ENCODE measurements at places on chromosomes 1 and 21.
A peak's percentile ranks its signal among the peaks of the same experiment; 100 is the strongest.

GRCh38 chr1:160883581-160884513, 1.1 kb downstream of the ITLN1 start:
- no peak for DNase-seq

DNA sequence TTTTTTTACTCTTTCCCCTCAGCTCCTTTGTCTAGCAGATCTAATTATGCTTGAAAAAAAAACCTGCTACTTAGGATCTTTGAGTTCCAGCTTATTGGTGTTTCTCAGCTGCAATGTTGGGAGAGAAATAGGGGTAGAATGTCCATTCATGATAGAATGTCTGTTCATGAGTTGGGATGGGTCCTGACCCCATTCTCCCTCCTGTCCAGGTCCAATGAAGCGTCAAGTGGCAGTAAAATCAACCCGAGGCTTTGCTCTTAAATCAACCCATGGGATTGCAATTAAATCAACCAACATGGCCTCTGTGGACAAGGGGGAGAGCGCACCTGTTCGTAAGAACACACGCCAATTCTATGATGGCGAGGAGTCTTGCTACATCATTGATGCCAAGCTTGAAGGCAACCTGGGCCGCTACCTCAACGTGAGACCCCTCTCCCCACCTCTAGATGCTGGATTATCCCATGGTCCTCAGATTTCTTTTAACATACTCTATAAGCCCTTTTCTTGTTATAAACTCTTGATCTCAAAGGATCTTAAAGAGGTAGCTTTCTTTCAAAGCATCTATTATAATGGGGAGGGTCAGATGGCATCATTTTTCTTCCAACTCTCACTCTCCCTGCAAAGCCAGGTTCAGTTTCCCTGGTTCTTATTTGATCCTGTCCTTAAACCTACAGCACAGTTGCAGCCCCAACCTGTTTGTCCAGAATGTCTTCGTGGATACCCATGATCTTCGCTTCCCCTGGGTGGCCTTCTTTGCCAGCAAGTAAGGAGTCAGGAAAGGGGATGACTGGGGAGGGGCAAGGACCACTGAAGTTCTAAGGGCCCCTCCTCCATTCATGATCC, 11.1 kb downstream of the CERS2 start:
- no peak for DNase-seq

DNA sequence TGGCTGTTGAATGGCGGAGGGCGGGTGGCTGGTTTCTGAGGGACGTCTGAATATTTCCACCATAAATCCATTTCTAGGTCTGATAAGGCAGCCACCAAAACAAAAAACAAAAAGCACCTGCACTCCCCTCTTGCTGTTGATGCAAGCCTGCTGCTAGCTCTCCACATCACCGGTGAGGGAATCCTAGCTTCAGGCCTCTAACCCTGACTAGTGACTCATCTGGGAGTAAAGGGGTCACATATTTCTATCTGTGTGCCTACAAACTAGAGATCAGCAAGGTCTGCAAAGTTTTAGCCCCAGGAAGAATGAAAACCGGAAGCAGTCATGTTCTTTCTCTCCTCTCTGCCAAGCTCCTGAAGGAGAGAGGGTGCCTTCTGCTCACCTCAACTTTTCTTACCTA, 10.3 kb upstream of the ERMAP start:
- no peak for DNase-seq

GRCh38 chr1:182196897-182197870, 135.7 kb upstream of the ZNF648 start:
- DNase-seq = no peak

GRCh38 chr1:205990226-205990625, 13.0 kb downstream of the RAB7B start:
- DNase-seq = no peak

- no peak for DNase-seq
Observed at GRCh38 chr1:156002188-156002911, 18.4 kb downstream of the SSR2 start.

DNA sequence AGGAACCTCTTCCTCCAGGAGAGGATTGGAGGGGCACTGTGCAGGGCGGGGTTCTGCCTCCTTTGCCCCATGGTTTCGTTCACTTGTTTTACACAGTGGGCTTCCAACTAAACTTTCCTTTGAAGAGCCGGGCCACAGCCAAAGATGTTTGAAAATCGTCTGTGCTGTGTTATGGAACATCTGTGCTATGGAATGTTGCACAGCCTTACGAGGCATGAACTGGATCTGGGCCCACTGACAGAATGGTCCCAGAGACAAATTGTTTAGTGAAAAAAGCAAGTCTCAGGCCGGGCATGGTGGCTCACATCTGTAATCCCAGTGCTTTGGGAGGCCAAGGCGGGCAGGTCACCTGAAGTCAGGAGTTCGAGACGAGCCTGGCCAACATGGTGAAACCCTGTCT, 12.6 kb upstream of the MEF2D start:
- DNase-seq = no peak

- DNase-seq = no peak
Observed at GRCh38 chr21:35448876-35449599, 399.9 kb upstream of the RUNX1 start.

- DNase-seq = no peak
Observed at GRCh38 chr1:198544265-198544664, 3.8 kb upstream of the ATP6V1G3 start.

- DNase-seq = no peak
Observed at GRCh38 chr1:149843431-149844041, 55.8 kb upstream of the BOLA1 start.

DNA sequence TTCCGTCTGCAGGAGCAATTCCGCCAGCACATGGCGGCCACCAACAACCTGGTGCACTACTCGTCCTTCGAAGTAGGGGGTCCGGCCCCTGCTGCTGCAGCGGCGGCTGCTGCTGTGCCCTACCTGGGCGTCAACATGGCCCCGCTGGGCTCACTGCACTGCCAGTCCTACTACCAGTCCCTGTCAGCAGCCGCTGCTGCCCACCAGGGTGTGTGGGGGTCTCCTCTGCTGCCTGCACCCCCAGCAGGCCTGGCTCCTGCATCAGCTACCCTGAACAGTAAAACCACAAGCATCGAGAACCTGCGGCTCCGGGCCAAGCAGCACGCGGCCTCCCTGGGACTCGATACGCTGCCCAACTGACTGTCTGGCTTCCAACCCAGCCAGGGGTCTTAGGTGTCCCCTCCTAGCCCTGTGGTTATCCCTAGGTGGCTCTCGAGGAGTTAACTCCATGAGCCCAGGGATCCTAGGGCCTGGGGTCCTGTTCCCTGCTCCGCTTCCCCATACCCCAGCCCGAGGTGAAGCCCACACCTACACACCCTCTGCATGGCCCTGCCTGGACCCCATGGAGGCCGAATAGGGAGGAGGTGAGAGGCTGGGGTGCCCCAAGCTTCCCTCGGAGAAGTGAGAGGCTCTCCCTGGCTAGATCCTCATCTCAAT, 22.6 kb downstream of the DMBX1 start:
- no peak for DNase-seq

- DNase-seq = no peak
Observed at GRCh38 chr1:153842006-153842471, 66.8 kb downstream of the SLC27A3 start.

- DNase-seq = no peak
Observed at GRCh38 chr1:93042187-93043056, 36.7 kb upstream of the MTF2 start.

GRCh38 chr21:45994759-45995685, 13.5 kb downstream of the COL6A1 start:
- DNase-seq = no peak

- no peak for DNase-seq
Observed at GRCh38 chr1:219659005-219659600, 46.2 kb upstream of the ZC3H11B start.

- no peak for DNase-seq
Observed at GRCh38 chr1:74847715-74848114, 114.8 kb downstream of the TYW3 start.

GRCh38 chr1:180953291-180954004, 40.8 kb downstream of the KIAA1614 start:
- DNase-seq = no peak

- DNase-seq = no peak
Observed at GRCh38 chr21:39633770-39634181, 21.0 kb downstream of the B3GALT5 start.

GRCh38 chr1:55380355-55380970, 165.3 kb upstream of the USP24 start:
- DNase-seq = no peak

GRCh38 chr1:177811429-177811828, 158.4 kb downstream of the SEC16B start:
- DNase-seq = no peak

- DNase-seq = no peak
Observed at GRCh38 chr1:89369331-89369730, 5.5 kb downstream of the GBP6 start.

GRCh38 chr1:97562081-97562480, 358.8 kb downstream of the DPYD start:
- DNase-seq = no peak

DNA sequence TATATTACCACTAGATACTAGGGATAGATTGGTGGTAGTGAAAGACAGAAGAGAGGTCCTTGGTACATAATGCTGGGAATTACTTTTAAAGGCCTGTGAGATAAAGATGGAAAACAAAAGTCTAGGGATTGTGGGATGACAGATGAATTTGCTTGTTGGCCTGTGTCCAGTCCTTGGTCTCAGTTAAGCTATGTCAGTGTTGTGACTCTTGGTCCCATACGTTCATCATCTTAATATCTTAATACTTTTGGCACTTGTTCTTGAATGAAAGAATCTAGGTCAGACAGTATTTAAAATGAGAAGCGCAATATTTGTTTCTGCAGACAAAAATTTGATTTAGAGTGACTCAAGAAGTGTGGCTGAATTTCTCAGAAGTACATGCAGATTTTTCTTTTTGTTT, 7.6 kb downstream of the RPL5 start:
- no peak for DNase-seq

DNA sequence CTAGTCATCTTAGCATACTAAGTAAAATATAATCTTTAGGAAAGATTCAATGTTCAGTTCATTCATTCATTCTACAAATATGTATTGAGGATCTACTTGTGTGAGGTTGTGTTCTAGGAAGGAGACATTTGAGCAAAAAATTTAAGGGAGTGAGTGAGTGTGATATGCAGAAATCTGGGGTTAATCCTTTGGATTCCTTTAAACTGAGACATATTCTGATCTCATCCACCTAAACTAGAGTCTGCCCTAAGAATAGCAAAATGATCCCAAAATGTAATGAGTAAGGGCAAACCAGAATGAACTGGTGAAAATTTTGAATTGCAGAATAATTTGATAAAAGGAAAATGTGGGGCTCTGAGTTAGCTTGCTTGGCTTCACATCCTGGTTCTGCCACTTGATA, 8.6 kb downstream of the UBE2U start:
- no peak for DNase-seq

- DNase-seq = no peak
Observed at GRCh38 chr21:24826822-24827221, 780.5 kb downstream of the MRPL39 start.

GRCh38 chr1:163315773-163316374, 5.9 kb upstream of the NUF2 start:
- no peak for DNase-seq

DNA sequence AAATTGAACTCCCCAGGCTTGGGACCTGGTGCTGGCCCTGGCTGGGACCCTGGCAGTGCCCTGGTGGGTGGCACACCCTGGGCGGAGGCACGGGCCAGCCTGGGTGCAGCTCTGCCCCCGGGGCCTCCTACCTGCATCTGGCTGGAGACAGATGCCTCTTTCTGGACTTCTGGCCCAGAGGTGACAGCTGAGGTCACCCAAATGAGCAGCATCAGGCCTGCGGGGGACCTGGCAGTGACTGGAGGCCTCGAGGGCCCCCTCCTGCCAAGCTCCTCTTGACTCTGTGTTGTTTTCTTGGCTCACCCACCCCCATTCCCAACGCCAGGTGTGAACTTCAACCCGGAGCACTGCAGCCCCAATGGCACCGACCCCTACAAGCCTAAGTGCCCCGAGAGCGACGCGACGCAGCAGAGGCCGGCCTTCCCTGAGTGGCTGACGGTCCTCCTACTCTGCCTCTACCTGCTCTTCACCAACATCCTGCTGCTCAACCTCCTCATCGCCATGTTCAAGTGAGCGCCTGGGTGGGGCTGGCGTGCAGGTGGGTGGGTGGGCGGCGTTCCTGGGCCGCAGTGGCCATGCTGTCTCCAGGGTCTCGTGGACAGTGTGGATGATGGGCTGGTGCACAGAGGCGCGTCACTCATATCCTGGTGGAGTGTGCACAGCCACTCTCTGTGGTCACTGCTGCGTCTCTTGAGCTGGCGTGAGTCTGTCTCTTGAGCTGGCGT, 41.6 kb upstream of the LRRC3 start:
- no peak for DNase-seq

GRCh38 chr1:227362039-227362438, 43.7 kb upstream of the CDC42BPA start:
- no peak for DNase-seq

DNA sequence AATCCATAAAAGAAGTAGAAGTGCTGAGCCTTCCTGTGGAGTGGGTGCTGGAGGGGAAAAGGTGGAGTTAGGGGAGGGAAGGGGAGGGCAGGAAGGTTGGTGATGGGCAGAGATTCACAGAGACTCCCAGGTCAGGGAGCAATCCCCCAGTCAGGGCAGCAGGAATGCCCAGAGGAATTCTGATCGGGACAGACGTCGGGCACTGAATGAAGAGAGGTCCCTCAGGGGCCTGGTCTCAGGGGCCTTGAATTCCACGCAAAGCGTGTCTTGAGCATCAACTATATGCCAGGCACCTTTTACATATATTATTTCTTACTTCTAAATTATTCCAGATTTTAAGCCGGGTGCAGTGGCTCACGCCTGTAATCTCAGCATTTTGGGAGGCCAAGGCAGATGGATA, 7.2 kb upstream of the PADI1 start:
- no peak for DNase-seq

DNA sequence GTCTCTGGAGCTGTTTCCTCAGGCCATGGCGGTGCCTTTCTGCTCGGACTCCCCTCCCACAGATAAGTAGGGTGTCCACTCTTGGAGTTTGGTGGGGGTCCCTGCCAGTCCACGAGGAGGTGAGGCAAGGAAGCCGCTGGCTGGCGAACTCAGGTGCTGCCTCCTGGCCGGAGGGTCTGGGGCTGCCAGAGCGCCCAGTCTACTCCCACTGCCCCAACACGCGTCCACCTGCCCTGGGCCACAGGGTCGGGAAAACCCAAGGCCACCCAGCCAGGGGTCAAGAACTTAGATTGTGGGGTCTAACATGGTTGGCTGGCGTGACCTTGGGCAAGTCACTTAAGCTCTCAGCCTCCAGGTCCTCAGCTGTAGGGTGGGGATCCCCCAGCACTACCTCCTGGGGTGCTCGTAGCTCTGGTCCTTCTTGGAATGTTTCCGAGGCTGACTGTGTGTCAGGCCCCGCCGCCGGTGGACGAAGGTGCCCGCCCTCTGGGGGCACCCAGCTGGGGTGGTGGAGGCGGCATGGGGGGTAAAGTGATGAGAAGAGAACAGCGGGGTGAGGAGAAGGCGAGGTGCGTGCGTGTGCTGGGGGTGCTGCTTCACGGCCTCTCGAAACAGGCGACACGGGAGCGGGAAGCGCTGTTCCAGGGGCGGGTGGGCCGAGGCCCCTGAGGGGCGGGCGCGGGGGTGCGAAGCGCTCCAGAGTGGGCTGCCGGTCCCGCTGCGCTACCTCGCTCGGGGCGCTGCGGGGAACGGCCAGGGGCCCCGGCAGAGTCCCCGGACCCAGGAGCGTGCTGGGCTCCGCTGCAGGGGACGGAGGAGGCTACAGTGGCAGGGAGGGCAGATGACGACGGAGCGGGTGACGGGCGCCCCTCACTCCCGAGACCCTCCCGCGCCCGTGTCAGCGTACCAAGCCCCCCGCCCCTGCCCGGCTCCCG, 1.2 kb downstream of the SH2D5 start:
- DNase-seq = no peak

GRCh38 chr1:222037720-222038119, 295.8 kb upstream of the DUSP10 start:
- DNase-seq = no peak

GRCh38 chr1:64470665-64471217, 812 bp downstream of the CACHD1 start:
- peak; percentile 14 for DNase-seq

- no peak for DNase-seq
Observed at GRCh38 chr1:2098301-2098698, 48.1 kb downstream of the PRKCZ start.
